ENCODE measurements at places on chromosomes 5 and 9.
A peak's percentile ranks its signal among the peaks of the same experiment; 100 is the strongest.

DNA sequence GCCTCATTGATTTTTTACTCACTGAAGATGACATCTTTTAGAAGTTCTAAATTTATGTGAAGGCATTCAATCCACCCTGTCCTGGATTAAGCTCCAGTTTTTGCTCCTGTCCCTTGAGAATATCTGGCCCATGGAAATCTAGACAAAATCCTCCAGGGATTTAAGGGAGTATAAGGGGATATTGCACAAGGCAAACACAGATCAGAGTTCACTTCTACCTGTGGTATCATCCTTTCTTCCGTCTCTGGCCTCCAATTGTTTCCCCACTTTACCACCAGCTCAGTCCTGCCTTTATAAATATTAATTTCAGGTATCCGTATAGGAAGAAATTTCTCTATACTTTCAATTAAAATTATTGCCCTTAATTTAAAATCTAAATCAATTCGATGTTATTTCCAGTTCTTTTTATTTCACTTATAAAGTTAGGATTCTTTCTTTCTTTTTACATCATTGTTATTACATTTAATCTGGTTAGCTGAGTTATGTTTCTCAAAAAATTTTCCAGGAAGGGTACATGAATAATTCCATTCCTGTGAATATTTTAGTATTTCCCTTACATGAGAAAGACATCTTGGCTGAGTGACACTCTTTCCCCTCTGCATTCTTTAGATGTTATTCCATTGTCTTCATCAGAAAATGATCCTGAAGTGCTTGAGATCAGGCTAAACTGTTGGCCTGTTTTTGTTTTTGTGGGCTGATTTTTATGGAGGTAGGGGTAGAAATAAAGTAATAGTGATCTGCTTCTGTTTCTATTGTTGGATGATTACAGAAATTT, 194.3 kb upstream of the MAP3K1 start:
- DNase-seq = no peak

DNA sequence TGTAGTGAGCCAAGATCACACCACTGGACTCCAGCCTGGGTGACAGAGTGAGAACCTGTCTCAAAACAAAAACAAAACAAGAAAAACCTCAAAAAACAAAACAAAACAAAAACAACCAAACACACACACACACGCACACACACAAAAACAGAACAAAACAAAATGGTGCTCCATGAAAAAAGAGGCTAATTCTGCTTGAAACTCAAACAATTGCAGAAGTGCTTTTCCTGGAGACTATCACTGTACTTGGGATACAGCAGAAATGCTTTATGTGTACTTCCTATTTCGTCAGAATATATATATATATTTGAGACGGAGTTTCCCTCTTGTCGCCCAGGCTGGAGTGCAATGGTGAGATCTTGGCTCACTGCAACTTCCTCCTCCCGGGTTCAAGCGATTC, 49.9 kb upstream of the HSPA9 start:
- DNase-seq = peak; percentile 76

DNA sequence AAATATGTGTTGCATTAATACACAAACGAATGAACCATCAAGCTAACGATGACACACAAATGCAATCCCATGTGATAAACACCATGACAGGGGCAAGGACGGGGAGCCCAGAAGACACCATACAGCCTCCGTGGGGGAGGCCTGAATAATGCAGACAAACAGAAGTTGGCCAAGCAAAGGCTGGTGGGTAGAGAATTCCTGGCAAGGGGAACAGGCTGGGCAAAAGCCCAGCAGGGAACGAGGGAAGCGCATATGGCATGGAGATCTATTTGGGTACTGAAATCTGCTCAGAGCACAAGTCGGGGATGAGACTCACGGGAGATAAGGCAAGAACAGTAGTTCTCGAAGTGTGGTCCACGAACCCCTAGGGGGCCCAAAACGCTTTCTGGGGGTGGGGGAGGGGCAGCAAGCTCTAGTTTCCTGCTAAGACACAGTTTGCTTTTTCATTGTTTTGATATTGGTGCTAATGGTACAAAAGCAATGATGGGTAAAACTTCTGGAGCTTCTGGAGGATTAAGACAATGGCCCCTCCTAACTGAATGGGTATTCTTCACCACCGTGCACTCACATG, 42.9 kb upstream of the FBXW11 start:
- DNase-seq = no peak

DNA sequence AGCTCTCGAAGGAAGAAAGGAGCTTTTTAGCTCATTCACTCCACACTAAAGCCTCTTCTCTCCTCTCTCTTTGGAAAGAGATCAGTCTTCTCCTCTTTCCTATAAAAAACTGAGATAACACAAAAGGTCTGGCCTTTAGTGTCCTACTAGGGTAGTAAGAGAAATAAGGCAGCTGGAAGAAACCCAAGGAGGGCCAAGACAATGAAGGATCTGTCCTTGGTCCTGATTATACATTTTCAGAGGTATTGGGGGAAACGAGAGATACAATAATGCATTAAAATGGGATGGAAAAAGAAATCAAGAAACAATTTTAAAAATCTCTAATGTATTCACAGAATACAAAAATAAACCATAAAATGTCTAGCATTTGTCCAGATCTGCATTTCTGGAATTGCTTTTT, 184.0 kb downstream of the SLF1 start:
- DNase-seq = no peak

DNA sequence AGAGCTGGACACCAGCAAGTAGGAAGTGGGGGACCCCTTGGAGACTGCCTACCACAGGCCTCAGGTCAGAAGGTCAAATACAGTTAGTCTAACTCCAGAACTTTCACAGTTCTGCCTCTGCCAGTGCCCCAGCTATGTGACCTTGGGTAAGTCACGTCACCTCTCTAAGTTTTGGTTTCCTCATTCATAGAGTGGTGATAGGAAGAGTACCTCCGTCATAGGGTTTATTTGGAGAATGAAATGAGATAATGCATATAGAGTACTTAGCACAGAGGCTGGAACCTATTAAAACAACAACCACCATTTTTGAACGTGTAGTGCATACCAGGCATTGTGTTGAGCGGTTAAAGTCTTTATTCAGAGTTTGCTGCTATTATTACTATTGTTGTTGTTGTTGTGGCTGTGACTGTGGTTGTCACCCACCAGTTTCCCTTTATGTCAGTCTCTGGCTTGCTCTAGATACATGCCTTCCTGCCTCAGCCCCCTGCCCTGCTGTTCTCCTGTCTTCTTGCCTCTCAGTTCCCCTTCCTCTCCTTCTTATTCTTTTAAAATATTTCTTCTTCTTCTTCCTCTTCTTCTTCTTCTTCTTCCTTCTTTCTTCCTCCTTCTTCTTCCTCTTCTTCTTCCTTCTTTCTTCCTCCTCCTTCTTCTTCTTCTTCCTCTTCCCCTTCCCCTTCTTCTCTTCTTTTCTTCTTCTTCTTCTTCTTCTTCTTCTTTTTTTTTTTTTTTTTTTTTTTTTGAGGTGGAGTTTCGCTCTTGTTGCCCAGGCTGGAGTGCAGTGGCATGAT, 67.8 kb downstream of the RALGPS1 start:
- DNase-seq = peak; percentile 34

DNA sequence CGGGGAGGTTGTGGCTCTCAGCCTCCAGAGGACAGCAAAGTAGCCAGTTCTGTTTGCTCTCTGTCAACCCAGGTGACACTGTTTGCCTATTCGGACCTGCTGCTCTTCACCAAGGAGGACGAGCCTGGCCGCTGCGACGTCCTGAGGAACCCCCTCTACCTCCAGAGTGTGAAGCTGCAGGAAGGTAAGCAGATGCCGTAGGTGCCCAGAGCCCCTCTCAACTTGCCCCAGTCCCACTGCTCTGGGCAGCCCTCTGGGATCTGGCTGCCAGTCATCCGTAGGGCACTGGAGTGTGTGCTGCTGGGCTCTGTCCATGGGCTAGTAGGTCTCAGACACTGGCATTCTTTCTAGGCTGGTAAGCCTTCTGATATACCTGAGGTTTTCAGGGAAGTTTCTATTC, 59.3 kb downstream of the RGS3 start:
- no peak for DNase-seq

DNA sequence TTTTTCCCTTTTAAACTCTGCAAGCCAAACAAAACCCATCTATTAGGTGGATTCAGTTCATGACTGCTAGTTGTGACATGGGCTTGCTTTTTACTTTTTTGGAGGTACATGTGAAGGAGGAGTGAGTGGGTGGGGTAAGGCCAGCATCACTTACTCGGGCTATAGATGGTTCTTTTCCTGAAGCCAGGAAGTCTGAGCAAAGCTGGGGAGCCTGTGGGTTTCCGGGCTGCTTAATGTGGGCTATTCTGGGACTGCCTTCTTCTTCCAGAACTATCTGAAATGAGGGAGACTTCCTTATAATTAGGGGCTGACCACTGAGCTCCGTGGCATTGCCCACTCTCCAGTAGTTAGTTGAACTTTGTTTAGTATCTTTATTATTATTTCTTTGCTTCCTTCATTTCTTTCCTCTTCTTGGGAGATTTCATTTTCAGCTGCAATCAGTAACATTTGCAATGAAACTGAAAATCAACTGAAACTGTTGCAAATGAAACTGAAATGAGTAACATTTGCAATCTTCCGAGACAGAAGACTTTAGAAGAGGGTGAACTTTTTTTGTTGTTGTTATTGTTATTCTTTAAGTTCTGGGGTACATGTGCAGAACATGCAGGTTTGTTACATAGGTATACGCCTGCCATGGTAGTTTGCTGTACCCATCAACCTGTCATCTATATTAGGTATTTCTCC, 204.9 kb downstream of the LRRC70 start:
- DNase-seq = peak; percentile 49

DNA sequence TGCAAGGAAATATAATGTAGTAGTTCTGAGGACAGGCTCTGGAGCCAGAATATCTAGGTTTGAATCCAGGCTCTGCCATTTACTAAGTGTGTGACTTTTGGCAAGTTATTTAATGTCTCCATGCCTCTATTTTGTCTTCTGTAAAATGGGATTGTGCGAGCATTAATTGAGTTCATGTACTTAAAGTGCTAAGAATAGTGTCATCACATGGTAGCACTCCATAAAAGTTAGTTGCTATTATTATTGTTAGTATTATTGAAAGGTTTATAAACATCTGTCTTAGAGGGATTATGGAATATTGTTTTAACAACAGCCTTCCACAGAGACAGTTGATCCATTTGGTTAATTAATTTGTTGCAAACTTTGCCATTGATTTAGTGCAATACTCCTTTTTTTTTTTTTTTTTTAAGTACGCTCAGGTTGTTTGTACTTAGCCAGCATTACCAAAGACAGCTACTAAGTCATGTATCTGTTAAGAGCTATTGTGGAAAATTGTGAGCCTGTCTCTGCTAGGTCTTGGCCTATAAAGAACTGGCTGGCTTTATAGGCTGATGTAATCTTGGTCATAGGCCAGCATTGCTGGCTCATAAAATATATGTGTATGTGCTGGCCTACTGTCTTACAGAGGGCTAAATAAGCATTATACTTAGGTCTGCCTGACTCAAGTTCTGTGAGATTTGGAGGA, 174.7 kb downstream of the WDR70 start:
- DNase-seq = peak; percentile 1

GRCh38 chr5:6253846-6254245, 124.5 kb downstream of the MED10 start:
- DNase-seq = no peak

DNA sequence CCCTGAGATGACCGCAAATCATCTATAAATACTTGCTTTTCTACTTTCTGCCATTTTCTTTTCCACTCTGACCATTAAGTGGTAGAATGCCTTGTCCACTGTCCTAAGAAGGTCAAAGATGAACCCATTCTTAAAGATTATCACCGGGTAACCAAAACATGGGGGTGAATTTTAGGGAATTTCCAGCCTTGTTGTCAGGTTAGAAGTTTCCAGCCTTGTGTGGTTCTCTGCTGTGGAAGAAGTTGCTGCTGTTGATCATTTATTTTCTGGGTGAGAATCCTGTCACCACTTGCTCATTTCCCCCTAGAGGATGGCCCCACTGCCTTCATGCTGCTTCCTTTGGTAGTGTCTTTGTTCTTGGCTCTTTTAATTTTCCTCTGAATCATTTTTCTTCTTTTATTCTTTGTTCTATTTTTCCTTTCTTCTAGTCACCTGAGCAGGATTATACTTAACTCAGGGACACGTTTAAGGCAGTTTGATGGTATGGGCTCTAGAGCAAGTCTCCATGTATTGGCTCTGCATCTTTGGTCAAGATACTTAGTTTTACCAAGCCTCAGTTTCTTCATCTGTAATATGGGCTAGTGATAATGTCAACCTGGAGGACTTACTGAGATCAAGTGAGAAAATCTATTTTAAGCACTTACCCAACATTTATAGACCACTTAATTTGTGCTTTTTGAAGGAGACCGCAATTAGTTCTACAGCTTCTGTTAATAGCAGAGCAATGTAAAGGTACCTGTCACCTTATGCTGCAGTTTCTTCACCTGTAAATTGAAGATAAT, 266.2 kb downstream of the ARHGAP26 start:
- DNase-seq = no peak

DNA sequence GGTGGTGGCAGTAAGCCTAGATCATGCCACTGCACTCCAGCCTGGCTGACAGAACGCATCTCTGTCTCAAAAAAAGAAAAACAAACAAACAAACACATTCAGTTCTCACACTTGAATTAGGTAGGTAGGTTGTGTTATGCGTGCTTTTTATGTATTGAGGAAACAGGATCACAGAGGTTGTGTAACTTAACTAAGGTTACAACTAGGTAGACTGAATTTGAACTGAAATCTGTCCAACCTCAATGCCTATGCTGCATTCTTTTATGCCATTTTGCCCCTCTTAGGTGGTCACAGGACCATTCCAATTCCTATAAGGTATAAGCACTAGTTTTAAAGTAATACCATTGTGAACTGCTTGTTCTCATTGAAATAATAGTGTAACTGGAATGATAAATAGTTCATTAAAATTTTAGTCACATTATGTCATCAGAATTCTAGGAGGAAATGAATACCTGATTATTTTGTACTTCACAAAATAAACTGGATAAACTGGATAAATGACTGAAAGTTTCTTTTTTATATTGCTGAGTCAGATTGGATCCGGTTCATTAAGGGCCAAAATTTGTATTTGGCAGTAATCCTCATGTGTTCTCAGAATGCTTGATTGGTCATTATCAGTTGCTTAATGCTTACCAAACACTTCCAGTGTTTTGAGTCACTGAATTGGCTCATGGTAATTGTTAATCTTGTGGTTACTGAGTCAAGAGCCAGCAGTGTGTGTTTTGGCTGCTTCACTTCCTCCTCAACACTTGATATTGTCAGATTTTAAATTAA, 7.1 kb downstream of the UBAP1 start:
- DNase-seq = peak; percentile 97

GRCh38 chr5:173825215-173825865, 62.8 kb upstream of the CPEB4 start:
- DNase-seq = no peak

DNA sequence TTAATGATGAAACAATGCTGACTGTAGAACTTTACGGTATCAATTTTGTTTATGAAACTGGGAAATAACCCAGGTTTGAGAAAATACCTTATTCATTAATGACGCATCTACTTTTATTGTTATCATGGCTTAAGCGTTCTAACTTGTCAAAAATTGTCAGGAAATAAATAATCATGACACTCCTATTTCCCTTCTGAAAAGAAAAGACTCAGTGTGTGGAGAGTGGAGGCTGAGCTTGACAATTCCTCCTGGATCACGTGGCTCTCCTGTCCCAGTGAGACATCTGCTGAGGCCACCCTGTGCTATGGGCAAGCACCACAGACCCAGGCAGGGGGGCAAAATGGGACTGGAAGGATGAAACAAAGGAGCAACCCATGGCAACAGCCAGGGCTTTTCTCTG, 466.4 kb downstream of the ZNF608 start:
- no peak for DNase-seq

GRCh38 chr5:61256474-61256873, 75.6 kb upstream of the ZSWIM6 start:
- DNase-seq = no peak

- no peak for DNase-seq
Observed at GRCh38 chr5:108556441-108557145, 174.7 kb upstream of the FBXL17 start.

Measured in MV-4-11 (cell line).